NCI-H345 (cell line): ENCODE measurements at places on chromosomes 2 and 18.

- DNase-seq: no peak
Observed at GRCh38 chr18:27014841-27015240, 149.3 kb upstream of the AQP4 start.

GRCh38 chr2:167980439-167980838 lies 267.0 kb downstream of the STK39 start:
- DNase-seq: no peak

GRCh38 chr2:27255660-27256059 lies 7.2 kb downstream of the SLC30A3 start:
- DNase-seq: no peak

GRCh38 chr18:68724021-68724420 lies 9.1 kb upstream of the TMX3 start:
- DNase-seq: no peak

- no peak for DNase-seq
Observed at GRCh38 chr2:15654727-15655073, 63.0 kb downstream of the DDX1 start.

DNA sequence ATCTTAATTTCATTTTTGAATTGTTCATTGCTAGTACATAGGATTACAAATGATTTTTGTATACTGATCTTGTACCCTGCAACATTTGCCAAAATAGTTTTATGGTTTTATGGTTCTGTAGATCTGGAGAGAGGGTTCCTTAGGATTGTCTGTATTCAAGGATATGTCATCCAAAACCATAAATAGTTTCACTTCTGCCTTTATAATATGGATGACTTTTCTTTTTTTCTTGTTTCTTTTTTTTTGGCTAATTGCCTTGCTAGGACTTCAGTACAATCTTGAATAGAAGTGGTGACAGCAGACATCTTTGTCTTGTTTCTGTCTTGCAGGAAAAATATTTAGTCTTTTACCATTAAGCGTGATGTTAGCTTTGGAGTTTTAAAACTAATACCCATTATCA lies 383.9 kb upstream of the HS6ST1 start:
- DNase-seq: no peak

GRCh38 chr2:174493549-174494331 lies 6.9 kb upstream of the GPR155 start:
- no peak for DNase-seq
